ENCODE measurements at places on chromosomes 16 and 17. TPM values are rescaled to one million over a fixed set of nuclear protein-coding genes. Genes with fewer than 3 reads are reported as not detected.
A peak's percentile ranks its signal among the peaks of the same experiment; 100 is the strongest.

The ITGB3 gene
- total RNA-seq = 88.8 TPM

The TBX2 gene
- total RNA-seq = 66.4 TPM

The MYLK3 gene
- 0.31 TPM for total RNA-seq

The CCDC154 gene
- total RNA-seq = 2.8 TPM

The ATXN2L gene
- total RNA-seq = 102 TPM

The TNFSF13 gene
- total RNA-seq = 99.2 TPM

The PMP22 gene
- total RNA-seq = 73.6 TPM

The KRTAP9-4 gene
- not detected for total RNA-seq

The SLC43A2 gene
- total RNA-seq = 48.9 TPM

The FOXO3B gene
- 3.0 TPM for total RNA-seq

The PDILT gene
- total RNA-seq = not detected

The TPSAB1 gene
- 156 TPM for total RNA-seq

The MMP2 gene
- 101 TPM for total RNA-seq

The KRT36 gene
- not detected for total RNA-seq

DNA sequence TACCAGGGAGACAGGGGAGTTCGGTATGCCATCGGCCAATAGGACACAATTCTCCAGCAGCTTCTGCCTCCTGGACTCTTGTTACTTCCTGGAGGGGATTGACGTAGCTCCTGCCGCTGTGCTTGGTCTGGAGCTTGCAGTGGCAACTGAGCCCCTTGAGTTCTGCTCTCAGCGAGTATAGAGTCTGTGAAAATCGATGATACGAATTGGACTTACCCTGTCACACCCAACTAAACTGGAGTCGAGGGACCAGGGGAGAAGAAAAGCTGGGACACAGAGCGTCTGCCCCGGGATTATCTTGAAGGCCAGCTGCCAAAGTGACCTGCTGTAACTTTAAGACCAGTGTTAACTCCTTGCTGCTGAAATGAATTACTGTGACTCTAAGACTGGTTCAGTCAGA lies 22.2 kb downstream of the SEC14L1 start:
- no peaks in the 10 kb centered on the region for H3K27me3 ChIP-seq
- H3K4me1 ChIP-seq = peaks cover 33% of the 10 kb centered on the region
- no peak overlapping the region for H3K4me3 ChIP-seq
- peak overlapping the region; percentile 49 for H3K27ac ChIP-seq
- DNase-seq = no peak
- H3K36me3 ChIP-seq = no peaks in the 10 kb centered on the region

- peak overlapping the region; percentile 69 for H3K27ac ChIP-seq
- peaks cover 29% of the 10 kb centered on the region for H3K4me1 ChIP-seq
- no peak overlapping the region for H3K4me3 ChIP-seq
- no peaks in the 10 kb centered on the region for H3K27me3 ChIP-seq
- DNase-seq = no peak
- peaks cover 11% of the 10 kb centered on the region for H3K36me3 ChIP-seq
These were observed 18.6 kb downstream of the ST6GALNAC2 start for GRCh38 chr17:76566988-76567431.

GRCh38 chr16:1525871-1526607 lies 7.4 kb upstream of the TMEM204 start:
- H3K36me3 ChIP-seq = no peaks in the 10 kb centered on the region
- no peak overlapping the region for H3K27ac ChIP-seq
- H3K4me3 ChIP-seq = no peak overlapping the region

DNA sequence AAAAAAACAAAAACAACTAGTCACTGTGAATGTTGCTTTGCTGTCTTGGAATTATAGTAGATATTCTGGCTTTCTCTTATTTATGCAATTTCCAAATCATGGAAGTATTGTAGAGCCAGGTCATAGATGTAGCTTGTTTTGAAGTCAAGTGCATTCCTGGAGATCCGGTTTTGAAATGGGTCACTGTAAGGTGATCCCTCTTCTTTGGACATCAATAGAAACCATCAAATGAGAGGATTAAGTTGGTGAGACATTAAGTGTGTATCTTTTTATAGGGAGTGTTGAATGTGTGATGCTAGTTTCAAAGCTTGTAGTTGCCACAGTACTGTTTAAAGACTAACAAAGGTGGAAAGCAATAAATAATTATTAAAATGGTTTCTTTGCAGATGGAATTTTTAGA lies 4.5 kb downstream of the PRKAR1A start:
- H3K4me1 ChIP-seq = peaks cover 19% of the 10 kb centered on the region
- DNase-seq = no peak
- no peak overlapping the region for H3K27ac ChIP-seq
- no peak overlapping the region for H3K4me3 ChIP-seq
- H3K36me3 ChIP-seq = peaks cover 8% of the 10 kb centered on the region
- no peaks in the 10 kb centered on the region for H3K27me3 ChIP-seq

DNA sequence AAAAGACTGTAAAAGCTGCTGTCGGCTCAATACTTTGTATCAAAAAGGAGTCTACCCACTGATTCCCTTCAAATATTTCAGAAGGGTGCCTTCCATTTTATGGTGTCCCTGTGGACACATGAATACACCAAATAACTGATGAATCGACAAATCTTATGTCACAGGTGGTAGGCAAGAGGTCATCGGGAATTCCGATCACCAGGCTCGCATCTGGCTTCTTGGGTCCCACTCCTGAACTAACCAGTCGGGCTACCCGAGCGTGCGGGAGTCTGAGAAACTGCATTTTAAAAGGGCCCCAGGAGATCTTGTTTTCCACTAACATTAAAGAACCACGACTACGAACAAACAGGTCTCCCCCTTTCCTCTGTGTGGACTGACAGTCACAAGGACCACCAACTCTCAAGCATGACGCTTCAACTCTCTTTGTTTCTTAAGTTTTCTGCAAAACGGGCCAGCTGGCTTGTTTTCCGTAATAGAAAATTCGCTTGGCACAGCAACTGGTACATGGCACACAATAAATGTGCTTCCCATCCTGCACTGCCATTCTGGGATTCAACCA lies 873 bp downstream of the PSME3IP1 start:
- no peaks in the 10 kb centered on the region for H3K36me3 ChIP-seq
- H3K27ac ChIP-seq = peak overlapping the region; percentile 92

DNA sequence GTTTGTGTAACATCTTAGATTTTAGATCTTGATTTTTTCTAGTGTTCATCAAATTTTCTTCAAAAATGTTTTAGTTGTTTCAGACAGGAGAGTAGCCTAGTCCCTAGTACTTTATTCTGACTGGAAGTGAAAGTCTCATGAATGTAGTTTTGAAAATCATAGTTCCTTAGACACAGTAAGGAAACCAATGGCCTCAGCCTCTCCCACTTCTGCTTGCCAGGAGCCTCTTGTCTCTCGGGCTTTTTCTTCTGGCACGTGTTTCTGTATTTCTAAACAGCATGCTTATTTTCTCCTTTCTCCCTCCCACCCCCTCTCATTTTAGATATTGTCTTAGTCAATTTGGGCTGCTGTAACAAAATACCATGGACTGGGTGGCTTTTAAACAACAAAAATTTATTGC lies 9.8 kb downstream of the SLFN5 start:
- no peak overlapping the region for H3K27ac ChIP-seq
- H3K4me3 ChIP-seq = no peak overlapping the region
- no peaks in the 10 kb centered on the region for H3K36me3 ChIP-seq
- no peak for DNase-seq
- no peaks in the 10 kb centered on the region for H3K27me3 ChIP-seq
- H3K4me1 ChIP-seq = no peaks in the 10 kb centered on the region

- no peaks in the 10 kb centered on the region for H3K36me3 ChIP-seq
- H3K27ac ChIP-seq = no peak overlapping the region
- no peak for DNase-seq
- no peak overlapping the region for H3K4me3 ChIP-seq
These were observed 36.3 kb downstream of the PITPNC1 start for GRCh38 chr17:67413388-67413787.

DNA sequence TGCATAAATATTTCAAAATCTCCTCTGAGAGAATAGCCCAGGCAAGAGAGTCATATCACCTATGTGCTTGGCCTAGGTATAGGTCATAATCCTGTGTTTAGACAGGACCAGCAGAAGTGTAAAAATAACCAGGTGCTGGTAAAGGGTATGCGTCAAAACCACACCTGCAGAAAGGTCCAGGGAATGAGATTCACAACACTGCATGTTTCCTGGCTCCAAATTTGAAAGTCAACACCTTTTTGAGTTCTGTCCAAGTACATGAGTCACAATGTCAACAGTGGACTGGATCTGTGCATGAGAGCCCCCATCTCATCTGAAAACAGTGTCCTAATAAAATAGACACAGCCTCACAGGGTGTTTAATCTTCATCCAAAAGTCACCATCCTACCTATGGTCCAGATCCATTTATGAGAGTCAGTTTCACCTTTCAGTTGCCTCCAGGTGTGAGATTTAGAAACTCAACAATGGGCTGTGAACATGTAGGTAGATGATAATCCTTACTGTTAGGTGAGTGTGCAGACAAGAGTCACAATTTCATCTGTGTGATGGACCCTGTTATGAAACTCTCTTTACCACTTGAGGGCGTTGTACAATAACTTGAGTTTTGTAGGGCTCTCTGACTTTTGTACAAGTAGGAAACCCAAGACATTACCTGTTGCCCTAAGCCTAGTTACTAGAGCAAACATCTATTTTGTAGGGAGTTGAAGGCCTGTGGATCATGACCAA lies 2100.7 kb downstream of the TP53TG3F start:
- no peaks in the 10 kb centered on the region for H3K27me3 ChIP-seq
- no peak for DNase-seq
- no peaks in the 10 kb centered on the region for H3K4me1 ChIP-seq
- H3K36me3 ChIP-seq = no peaks in the 10 kb centered on the region
- no peak overlapping the region for H3K4me3 ChIP-seq
- H3K27ac ChIP-seq = no peak overlapping the region

GRCh38 chr16:19382084-19382801 lies 35.4 kb upstream of the TMC5 start:
- no peak for DNase-seq
- no peak overlapping the region for H3K27ac ChIP-seq
- H3K27me3 ChIP-seq = no peaks in the 10 kb centered on the region
- no peaks in the 10 kb centered on the region for H3K4me1 ChIP-seq

DNA sequence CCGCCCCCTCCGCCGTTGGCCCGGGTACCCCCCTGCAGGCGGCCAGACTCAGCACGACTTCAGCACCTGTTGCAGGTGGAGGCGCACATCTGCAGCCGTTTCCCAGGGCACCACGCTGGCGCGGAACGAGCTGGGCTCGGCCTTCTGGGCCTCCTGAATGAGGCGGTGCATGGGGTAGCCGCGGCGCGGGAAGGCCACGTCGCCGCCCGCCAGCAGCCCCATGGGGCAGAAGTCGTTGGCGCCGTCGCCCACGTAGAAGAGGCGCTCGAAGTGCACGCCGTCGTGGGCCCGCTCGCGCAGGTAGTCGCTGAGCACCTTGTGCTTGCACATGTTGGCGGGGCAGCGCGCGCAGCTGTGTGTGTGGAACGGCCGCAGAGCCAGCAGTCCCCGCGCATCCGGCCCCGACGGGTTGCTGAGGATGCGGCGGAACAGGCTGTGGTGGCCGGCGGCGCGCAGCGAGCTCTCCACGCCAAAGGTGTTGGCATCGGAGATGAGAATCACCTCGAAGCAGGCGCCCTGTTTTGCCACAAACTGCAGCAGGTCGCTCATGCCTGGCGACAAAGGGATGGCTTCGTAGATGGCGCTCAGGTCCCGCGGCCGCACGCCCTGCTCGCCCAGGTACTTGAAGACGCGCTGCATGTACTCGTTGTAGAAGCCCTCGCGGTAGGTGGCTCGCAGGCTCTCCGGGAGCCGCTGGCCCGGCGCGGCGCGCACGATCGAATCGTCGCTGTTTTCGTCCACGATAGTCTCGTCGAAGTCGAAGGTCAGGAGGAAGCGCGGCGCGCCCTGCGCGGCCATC lies 6.2 kb downstream of the PHOSPHO1 start:
- peaks cover 13% of the 10 kb centered on the region for H3K4me1 ChIP-seq
- H3K27me3 ChIP-seq = peaks cover 20% of the 10 kb centered on the region
- DNase-seq = peak; percentile 44
- no peak overlapping the region for H3K4me3 ChIP-seq
- H3K36me3 ChIP-seq = no peaks in the 10 kb centered on the region

GRCh38 chr16:2825906-2826305 lies 4.2 kb upstream of the ZG16B start:
- no peak overlapping the region for H3K4me3 ChIP-seq
- no peak for DNase-seq
- no peak overlapping the region for H3K27ac ChIP-seq
- H3K27me3 ChIP-seq = no peaks in the 10 kb centered on the region
- H3K36me3 ChIP-seq = no peaks in the 10 kb centered on the region

DNA sequence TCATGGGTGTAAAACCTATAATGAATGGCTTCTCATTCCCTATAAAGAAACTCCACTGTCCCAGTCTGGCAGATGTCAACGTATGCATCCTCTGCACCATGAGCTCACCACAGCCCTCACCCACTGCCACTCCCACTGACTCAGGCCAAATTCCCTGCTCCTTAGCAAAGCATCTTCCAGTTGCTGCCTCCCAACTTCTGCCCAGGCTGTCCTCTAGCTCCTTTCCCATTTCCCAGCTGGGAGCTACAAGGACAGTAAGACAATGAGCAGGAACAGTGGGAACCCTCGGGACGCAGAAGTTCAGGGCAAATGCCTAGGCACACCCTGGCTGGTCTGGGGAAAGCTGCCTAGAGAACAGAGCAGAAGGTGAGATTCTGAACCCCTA lies 9.1 kb upstream of the THAP11 start:
- H3K27me3 ChIP-seq = no peaks in the 10 kb centered on the region
- no peak for DNase-seq
- H3K4me1 ChIP-seq = peaks cover 12% of the 10 kb centered on the region
- H3K27ac ChIP-seq = no peak overlapping the region

GRCh38 chr16:8109510-8110369 lies 480.6 kb downstream of the TMEM114 start:
- no peak overlapping the region for H3K4me3 ChIP-seq
- H3K4me1 ChIP-seq = no peaks in the 10 kb centered on the region
- H3K36me3 ChIP-seq = no peaks in the 10 kb centered on the region
- no peak overlapping the region for H3K27ac ChIP-seq
- no peak for DNase-seq
- H3K27me3 ChIP-seq = no peaks in the 10 kb centered on the region

DNA sequence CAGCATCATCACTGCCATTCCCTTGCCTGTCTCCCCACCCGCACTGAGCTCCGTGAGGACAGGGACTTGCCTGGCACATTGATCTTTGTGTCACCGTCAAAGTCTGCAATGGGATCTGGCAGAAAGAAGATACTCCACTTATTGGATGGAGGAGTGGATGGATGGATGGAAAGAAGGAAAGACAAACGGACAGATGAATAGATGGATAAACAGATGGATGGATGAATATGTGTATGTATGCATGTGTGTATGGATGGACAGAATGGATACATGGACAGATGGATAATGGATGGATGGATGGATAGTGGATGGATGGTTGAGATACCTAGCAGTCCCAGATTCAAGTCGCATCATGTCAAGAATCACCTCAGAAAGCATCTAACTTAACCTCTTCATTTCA lies 99.9 kb downstream of the SDK2 start:
- no peaks in the 10 kb centered on the region for H3K4me1 ChIP-seq
- no peak for DNase-seq
- no peaks in the 10 kb centered on the region for H3K36me3 ChIP-seq
- H3K4me3 ChIP-seq = no peak overlapping the region
- H3K27me3 ChIP-seq = no peaks in the 10 kb centered on the region
- H3K27ac ChIP-seq = no peak overlapping the region

All from kidney (tissue), 22 donors.